ENCODE measurements at places on chromosomes 16 and 17.

GRCh38 chr16:28202147-28202746 is 9.5 kb downstream of the XPO6 start:
- DNase-seq, result peak; percentile 28

DNA sequence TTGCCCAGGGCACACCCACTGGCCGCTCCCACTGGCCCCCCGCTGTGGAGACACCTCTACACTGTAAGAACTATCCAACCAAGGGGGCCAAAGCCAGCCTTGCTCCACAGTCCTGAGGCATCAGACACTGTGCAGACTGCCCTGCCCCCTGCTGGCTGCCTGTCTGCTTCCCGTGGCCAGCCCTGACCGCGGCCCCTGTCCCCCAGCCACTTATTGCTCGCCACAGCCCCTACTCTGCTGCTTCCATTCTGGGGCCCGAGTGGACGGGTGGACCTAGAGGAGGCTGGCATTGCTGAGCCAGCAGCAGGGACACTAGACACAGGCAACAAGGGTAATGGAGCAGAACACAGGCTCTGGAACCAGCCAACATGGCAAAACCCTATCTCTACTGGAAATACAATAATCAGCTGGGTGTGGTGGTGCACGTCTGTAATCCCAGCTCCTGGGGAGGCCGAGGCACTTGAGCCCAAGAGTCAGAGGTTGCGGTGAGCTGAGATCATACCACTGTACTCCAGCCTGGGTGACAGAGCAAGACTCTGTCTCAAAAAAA is 19.7 kb upstream of the LRRC37A3 start:
- peak; percentile 36 for DNase-seq

DNA sequence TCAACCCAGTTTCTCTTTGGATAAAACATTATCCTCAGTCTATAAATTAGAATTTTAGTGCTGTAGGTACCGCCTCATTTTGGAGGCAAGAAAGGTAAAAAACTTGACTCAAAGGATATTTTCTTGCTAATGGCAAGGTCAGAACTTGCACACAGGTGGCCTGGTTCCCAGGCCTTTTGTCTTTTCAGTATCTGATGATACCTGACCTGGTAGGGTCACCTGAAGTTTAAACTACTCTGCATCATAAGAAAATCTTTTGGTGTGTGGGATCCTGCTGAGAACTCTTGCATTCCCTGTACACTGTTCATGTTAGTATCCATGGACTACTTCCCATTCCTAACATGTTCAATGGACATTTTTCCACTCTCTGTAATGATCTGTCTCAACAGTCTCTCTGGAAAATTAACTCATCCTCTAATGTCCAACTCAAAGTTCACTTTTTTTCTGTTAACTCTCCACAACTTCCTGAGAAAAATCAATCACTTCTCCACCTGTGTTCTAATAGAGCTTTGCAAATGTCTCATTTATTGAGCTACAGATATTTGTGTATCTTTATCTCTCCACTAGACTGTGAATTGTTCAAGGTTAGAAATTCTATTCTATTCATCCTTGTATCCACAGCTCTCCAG is 317.1 kb upstream of the SOX9 start:
- no peak for DNase-seq

DNA sequence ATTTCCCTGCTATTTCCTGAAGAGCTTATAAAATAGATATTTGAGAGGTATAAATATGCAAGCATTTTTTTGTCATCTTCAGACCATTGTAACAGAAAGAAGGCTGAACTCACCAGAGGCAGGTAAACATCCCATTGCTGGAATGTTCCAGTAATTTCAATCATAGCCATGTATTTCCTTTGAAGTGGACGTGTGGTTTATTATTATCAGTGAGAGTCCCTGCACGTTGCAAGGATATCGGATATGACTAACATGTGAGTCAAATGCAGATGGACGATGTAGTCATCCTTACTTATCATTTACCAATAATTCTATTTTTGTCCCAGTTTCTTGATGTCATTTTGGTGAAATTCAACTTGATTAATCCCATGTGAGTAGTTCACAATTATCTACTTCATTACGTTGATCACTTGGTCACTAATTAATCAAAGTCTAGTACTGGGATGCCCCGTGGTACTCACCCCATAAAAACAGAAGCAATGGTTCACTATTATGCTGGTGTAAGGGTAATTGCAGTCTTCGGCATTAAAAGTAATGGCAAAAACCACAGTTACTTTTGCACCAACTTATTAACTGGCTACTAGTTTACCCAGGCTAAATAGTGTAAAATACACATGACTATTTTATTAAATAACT is 89.5 kb downstream of the VAT1L start:
- DNase-seq, result no peak

- DNase-seq, result no peak
Observed at GRCh38 chr16:21568502-21569189, 30.7 kb upstream of the METTL9 start.

- no peak for DNase-seq
Observed at GRCh38 chr16:10565167-10565566, 15.2 kb downstream of the EMP2 start.
